ENCODE measurements at places on chromosomes 13 and 19.

DNA sequence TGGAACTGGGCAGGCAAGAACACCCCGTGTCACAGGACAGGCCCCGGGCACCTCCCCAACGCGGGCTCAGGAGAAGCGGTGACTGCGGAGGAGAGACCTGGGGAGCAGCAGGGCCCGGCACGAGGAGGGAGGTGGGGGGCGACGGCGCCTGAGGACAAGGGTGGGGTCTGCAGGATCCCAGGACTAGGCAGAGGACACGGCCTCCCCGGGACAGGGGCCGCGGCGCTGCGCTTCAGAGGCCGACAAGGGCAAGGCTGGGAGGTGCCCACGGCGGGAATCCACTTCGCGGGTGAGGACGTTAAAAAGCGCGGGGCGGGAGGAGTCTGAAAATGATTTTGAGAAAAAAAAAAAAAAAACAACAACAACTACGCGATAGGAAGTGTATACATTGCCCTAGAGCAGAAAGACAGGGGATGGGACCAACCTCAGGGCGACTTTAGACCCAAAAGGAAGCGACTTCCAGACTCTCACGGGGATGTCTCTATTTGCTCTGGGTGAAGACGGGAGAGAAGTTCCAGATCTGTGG lies 44.9 kb downstream of the ZNF611 start:
- peak; percentile 14 for DNase-seq

GRCh38 chr13:43019811-43020210 lies 3.6 kb upstream of the DNAJC15 start:
- no peak for DNase-seq

DNA sequence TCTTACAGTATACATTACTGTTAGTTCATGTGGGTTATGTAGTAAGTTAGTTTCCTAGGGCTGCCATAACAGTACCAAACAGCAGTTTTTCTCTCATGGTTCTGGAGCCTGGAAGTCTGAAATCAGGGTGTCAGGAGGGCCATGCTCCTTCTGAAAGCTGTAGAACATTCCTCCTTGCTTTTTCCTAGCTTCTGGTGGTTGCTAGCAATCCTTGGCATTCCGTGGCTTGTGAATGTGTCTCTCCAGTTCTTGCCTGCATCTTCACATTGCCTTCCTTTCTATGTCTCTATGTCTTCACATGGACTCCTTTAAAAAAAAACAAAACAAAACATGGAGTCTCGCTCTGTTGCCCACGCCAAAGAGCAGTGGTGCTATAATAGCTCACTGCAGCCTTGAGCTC lies 95.4 kb downstream of the WDFY2 start:
- DNase-seq: no peak

GRCh38 chr19:23882493-23882892 lies 32.2 kb upstream of the ZNF726 start:
- no peak for DNase-seq

DNA sequence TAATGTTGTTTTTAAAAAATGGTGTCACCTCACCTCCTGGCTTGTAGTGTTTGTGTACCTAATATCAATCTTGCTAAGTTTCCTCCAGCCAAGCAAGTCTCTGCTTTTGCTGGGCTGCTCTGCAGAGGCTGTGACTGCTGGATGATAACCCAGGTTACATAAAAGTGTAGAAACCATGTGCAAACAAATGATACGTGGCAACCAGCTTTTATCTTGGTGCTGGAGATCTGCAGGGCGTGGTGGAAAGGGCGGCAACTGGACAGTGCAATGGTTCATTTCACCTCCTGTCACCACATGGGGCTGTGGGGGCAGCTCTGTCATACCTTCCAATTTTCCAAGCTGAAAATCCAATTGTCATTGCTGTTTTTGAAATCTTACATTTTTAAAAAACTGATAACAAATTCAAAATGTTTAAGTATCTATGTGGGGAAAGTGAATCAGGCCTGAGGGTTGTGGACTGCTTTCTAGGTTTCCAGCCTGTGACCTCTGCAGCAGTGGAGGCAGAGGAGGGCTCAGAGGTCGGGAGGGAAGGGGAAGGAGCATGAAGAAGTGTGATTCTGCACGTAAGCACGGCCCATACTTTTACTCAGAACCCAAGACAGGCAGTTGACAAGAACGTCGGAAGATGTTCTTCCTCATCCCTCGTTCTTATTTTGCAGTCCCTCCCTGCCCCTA lies 9.7 kb downstream of the GPR42 start:
- DNase-seq: no peak

Measured in activated CD4-positive, alpha-beta T cell treated with anti-CD3 and anti-CD28 coated beads, Interleukin-2, amount 50 U/mL, for 24 hours (primary cell).